ENCODE measurements at places on chromosomes 13 and 19. TPM values are rescaled to one million over a fixed set of nuclear protein-coding genes. Genes with fewer than 3 reads are reported as not detected.
A peak's percentile ranks its signal among the peaks of the same experiment; 100 is the strongest.

DNA sequence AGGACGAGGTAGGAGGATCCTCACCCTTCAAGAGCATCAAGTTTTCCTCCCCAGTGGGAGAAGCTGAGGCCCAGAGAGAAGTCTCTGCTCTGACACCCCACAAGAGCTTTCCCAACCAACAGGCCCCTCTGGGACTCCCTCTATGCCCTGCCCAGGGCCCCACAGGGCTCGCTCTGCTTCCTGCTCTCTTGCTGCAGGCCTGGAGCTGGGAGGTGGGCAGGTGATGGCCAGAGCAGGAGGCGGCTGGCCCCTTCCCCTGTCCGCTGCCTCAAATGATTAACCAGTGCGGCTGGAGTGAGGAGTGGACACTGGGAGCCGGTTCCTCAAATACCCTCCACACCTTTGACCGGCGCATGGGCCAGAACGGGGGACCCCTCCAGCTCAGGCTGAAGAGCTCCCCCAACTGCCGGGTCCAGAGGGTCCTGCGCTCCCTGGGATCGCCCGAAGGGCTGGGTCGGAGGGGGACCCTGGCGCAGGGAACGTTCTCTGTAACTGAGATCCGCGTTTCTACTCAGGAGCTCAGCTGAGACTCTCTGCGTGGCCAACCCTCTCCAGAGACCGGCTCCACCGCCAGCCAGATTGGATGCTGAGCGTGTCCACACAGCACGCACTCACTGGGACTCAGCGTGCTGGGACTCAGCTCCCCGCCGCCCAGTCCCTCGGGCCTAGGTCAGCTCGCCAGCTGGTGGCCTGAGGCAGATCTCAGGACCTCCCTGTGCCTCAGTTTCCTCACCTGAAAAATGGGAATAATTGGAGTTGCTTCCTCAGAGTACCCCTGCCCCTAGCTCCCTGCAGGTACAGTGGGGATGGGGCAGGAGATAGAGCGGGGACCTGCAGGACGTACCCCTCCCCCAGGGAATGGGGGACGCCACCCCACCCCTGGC lies 6.7 kb upstream of the ONECUT3 start:
- peak; percentile 29 for DNase-seq

GRCh38 chr13:39512687-39513086 lies 90.3 kb downstream of the LHFPL6 start:
- no peak for DNase-seq

- no peak for DNase-seq
Measured at GRCh38 chr13:85166891-85167290, 632.3 kb downstream of the SLITRK6 start.

- DNase-seq, result no peak
Measured at GRCh38 chr19:29187676-29188075, 25.3 kb downstream of the UQCRFS1 start.

DNA sequence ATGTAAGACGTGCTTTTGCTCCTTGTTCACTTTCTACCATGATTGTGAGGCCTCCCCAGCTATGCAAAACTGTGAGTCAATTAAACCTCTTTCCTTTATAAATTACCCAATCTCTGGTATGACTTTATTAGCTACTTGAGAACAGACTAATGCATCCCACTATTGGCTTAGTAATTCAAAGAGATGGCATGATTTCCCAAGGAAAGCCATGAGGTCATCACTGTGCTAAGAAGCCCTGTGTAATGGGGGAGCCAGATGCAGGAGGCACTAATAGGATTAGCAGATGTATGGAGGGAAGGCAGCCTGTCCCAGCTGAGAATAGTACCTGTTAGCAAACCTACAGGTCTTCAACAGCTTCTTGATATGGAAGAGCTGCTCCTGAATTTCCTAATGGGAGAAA lies 38.1 kb downstream of the RUBCNL start:
- DNase-seq, result no peak

DNA sequence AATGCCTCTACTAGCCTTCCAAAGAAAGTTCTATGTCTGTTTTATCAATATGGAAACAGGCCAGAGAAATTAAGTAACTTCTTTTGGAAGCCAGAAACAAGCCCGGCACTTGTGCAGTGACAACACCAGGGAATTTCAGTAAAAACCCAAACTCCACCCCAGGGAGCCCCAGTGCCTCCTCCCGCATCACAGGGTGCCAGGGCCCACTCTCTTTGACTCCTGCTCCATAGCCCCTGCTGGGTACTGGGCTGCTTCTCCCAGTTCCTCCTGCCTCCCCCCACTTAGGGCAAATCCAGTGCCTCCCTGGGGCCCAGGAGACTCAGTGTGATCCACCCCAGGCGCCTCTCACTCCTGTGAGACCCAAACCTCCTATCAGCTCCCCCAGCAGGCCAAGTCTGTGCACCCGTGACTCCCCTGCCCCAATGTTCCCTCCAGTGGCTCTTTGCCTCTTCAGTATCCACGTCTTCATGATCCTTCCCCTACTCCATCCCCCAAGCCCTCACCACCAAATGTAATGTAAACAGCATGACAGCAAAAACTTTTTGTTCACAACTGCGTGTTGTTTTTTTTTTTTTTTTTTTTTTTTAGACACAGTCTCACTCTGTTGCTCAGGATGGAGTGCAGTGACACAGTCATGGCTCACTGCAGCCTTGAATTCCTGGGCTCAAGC lies 2.3 kb upstream of the FFAR3 start:
- no peak for DNase-seq

DNA sequence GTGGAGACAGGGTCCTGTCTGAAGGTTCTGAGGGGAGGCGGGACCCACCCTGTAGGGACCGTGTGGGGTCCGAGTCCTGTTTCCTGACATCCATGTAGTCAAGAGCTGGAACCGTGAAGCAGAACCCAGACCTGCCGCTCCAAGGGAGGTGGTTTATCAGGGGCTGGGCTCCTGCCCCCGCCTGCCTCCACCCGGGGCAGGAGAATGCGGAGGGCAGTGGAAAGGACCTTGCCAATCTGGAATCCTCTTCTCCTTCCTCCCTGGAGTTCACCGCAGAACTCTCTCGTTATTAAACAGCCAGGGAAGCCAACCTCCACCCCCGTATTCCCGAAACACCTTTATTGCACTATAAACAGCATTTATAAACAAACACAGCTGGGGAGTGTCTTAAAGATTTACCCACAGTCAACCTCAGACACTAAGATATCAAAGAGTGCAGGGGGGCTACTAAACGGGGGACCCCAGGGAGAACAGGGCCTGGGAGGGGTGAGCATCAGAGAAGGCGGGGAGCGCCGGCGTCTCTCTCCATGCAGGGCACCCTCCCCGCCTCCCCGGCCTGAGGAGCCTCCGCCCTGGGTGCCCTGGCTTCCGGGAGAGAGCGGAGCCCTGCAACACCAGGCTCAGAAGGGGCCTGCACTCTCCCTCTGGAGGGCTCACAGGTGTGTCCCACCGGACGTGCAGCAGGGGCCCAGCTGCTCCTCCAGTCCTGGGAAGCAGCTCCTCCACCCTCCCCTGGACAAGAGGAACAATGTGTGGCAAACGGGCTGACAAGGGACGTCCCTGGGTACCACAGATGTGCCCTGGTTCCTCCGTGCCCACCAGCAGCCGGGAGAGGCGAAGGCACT lies 3.6 kb downstream of the C2CD4C start:
- peak; percentile 60 for DNase-seq

- no peak for DNase-seq
Measured at GRCh38 chr13:29457299-29457698, 138.2 kb downstream of the SLC7A1 start.

DNA sequence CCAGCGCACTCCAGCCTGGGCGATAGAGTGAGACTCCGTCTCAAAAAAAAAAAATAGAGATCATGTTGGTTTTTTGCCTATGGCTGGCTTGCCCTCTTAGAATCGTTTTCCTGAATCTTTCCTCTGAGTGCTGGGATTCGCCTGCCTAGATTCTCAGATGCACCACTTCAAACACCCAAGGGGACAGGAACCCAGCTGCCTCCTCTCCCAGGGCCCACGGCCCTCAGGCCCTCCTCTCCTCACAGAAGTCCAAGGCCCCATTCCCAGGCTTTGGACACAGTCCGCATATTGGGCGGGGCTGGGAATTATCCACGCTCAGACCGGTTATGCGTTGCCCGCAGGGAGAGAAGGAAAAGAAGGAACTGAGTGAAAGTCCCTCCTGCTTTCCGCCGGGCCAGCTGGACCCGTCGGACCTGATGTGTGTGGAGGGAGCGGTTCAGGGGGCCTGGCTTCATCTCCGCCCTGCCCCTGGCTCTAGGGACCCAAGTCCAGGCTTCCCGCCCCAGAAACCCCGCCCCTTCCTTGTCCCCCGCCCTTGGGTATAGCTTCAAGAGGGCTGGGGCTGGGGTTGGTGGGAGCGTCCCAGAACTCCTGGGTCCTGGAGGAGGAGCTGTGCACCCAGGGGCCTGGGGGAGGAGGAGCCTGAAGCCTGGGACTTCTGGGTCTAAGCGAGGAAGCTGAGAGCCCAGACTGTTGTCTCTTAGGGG lies 5.8 kb downstream of the PPFIA3 start:
- no peak for DNase-seq

- DNase-seq, result peak; percentile 43
Measured at GRCh38 chr13:34207334-34207733, 389.4 kb downstream of the RFC3 start.

GRCh38 chr13:45310341-45311131 lies 30.4 kb downstream of the TPT1 start:
- no peak for DNase-seq

DNA sequence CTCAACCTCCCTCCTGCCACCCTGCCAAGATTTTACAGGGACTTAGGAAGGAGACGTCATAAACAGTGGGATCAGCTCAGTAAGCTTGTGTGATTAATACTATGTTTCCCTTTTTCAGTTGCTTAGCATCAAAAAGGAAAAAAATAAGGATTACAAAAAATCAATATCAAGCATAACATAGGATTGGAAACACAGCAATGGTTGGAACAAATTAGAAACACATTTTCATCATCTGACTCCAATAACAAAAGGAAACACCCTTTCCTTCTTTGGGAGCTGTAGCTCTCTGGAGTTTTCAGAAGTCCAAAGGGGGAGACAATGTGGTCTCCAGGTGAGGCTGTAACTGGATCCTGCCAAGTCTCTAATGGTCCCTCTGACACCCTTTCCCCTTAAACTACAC lies 233.4 kb downstream of the B3GLCT start:
- DNase-seq, result no peak

GRCh38 chr13:29170436-29171082 lies 350.4 kb downstream of the MTUS2 start:
- no peak for DNase-seq

DNA sequence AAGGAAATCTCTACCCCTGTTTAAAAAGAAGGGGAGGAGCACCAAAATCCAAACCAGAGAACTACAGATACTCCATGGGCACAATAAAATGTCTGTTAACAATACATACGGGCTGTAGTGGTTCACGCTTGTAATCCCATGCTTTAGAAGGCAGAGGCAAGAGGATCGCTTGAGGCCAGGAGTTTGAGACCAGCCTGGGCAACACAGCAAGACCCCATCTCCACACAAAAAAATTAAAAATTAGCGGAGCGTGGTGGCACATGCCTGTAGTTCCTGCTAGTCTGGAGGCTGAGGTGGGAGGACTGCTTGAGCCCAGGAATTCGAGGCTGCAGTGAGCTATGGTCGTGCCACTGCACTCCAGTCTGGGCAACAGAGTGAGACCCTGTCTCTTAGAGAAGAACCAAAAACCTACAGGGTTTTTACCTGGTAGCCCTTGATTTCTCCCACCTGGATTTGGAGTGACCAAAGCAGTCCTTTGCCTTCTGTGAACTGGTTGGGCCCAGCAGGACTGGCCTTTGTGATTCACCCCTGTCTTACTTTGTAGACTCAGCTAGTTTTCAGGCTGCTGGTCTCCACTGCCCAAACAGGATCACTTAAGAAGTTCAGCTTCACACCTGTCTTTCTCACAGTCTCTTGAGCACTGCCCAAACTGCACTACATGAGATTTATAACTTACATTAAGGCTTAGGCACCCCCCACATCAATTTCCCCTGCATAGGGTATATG lies 38.7 kb upstream of the FLT1 start:
- DNase-seq, result no peak

The BABAM1 gene
- 70.5 TPM for total RNA-seq

The CD79A gene
- total RNA-seq, result 0.32 TPM

The KMT5C gene
- total RNA-seq, result 24.9 TPM

The ZNF432 gene
- 15.1 TPM for total RNA-seq

The SLITRK6 gene
- total RNA-seq, result 3.8 TPM
